ENCODE measurements at places on chromosomes 11 and 22. TPM values are rescaled to one million over a fixed set of nuclear protein-coding genes. Genes with fewer than 3 reads are reported as not detected.

DNA sequence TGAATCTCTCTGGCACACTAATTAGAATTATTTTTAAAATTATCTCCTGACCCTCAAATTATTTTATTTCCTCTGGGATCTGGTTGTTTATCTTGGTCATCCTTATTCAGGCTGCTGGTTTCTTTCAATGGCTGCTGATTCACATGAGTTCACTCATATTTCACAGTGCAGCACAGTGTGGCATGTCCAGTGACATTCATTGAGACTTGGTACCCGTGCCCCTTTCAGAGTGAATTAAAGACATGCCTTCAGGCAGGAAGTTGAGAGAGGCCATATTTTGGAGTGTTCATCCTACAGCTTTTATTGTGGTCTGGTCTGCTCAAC, 13.5 kb downstream of the DCPS start:
- H3K4me3 ChIP-seq, result no peak overlapping the region
- H3K27ac ChIP-seq, result peak overlapping the region; percentile 81
- H3K27me3 ChIP-seq, result no peaks in the 10 kb centered on the region
- DNase-seq, result no peak
- no peaks in the 10 kb centered on the region for H3K36me3 ChIP-seq

DNA sequence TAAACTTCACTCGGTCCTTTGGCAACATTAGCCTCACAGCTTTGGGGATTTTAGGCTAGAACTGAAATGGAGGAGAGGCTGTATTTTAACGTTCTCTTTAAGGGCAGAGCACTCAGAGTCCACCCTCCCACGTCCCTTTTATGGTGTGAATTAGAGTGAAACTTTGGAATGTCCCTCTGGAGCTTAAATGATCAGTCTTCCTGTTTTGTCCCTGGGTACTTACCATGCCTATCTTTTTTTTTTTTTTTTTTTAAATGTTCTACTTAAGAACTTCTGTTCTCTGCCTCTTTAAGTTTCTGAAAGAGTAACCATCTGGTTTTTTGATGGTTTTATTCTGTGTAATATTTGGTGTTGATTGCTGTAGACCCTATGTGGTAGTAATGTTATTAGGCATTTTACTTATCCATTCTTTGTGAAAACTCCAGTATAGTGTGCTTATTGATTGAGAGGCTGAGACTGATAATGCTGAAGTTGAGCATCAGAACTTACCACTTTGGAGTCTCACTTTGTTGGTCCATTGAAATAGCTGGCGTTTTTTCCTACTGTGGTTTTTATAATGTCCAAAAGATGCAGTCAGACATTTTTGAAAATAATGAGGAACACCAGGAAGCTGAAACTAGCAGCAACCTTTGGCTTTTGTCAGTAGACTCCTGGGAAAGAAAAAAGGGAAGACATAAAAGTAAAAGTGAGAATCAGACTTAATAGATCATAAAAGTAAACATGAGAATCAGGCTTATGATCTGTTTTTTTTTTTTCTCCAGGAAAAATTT, 11.6 kb downstream of the UVRAG start:
- DNase-seq, result no peak
- peaks cover 57% of the 10 kb centered on the region for H3K4me1 ChIP-seq
- H3K36me3 ChIP-seq, result no peaks in the 10 kb centered on the region
- no peak overlapping the region for H3K27ac ChIP-seq
- no peaks in the 10 kb centered on the region for H3K27me3 ChIP-seq
- H3K4me3 ChIP-seq, result no peak overlapping the region

DNA sequence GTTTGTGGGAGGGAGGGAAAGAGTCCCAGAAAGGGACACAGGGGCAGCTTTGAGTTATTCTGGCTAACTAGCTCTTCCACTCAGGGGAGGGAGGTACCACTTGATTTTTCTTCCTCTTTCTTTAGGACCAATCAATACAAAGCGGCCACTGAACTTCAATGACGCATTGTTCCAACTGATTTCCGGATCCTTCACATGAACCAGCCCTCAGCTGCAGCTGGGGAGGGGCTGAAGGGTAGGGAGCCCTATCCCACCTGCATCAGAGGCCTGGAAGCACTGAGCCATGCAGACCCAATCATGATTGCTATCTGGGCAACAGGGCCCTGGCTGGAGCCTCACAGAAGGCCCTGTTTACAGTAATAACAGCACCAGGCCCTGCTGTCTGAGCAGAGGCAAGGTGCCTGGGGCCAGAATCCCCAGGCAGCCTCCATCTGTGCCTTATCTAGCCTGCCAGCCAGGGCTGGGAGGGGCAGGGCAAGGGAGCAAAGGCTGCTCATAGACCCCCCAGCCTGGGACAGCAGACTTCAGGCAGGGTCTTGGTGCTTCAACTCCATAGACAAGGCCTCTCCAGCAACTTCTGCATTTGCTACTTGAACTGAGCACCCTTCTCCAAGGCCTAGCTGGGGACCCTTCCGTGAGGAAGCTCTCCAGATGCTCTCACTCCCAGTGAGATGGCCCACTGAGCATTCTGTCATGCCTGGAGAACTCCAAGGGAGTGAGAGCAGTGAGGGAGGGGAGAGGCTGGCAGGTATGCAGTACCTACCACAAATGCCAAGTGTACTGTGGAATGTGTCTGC, 22.5 kb downstream of the CLPB start:
- H3K27me3 ChIP-seq, result no peaks in the 10 kb centered on the region
- no peak overlapping the region for H3K4me3 ChIP-seq

SHISA8 gene
- total RNA-seq, result 15.1 TPM

TRIM51 gene
- not detected for total RNA-seq

DNA sequence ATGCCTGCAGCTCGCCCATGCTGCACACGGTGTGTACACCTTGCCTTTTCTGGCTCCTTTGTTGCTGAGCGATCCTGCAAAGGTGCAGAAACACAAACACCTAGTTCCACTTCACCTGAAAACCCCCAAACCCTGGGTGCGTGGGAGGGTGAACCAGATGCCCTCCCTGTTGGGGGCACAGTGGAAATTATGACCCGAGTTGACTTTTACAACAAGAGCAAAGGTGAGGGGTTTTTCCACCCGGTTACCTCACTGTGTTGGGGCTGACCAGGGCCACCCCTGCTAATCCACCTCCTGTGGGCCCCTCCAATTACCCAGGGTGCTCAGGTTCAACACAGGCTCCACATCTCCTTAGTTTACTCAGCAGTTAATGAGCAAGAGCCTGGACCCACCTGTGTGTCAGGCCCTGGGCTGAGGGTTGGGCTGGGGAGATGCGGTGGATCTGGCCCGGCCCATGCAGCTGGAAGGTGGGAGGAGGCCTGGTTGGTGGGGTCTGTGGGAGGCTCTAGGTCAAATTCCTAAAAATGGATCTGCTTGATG, 42.1 kb downstream of the LRRC32 start:
- no peaks in the 10 kb centered on the region for H3K36me3 ChIP-seq
- H3K27ac ChIP-seq, result no peak overlapping the region
- H3K27me3 ChIP-seq, result no peaks in the 10 kb centered on the region

GRCh38 chr11:5507933-5508305, 1.8 kb downstream of the UBQLN3 start:
- no peaks in the 10 kb centered on the region for H3K27me3 ChIP-seq
- no peak for DNase-seq
- no peaks in the 10 kb centered on the region for H3K36me3 ChIP-seq
- no peaks in the 10 kb centered on the region for H3K4me1 ChIP-seq

DNA sequence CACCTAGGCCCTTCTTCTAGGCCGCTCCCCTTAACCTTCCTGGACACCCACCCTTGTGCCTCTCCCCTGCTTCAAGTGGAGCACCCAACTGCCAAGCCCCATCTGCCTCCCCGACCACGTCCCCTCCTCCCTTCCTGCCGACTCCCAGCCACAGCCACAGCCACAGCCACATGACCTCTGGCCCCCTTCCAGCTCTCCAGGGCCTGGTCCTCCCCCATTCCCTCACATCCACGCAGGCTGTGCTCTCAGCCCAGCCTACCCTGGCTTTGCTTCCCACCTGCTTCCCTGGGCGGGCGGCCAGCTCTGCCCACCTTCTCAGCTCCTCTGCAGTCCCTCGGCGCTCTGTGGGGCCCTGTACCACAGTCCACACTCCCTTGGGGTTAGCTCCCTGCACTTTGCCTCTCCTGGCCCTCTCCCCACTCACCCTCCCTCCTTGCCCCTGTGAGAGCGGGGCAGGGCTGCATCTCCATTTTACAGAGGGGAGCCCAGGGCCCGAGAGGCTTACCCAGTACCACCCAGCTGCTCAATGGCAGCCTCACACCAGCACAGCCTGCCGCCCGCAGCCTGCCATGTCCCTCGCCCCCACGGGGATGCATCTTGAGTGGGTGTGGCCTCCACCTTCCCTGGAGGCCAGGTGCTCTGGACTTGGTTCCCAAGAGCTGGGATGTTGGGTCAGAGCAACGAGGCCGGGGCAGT, 20.3 kb downstream of the PARVG start:
- no peak for DNase-seq
- no peaks in the 10 kb centered on the region for H3K36me3 ChIP-seq

DNA sequence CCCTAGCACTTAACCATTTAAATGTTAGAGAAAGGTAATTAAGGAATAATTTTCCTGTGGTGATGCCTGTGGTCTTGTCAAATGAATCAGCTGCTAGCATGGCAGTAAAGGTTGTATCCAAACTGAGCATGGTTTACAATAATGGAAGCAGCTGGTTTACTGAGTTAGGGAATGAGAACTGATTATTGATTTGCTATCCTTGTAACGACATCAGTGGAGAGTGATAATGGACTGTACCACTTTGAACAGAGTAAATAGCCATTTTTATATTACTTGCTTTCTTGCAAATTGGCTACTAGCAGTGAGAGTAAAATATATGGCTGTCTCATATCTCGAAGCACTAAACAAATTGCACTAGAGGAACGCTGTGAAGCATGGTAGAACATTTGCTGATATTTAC, 589.0 kb upstream of the ANO5 start:
- H3K4me1 ChIP-seq, result no peaks in the 10 kb centered on the region
- no peak overlapping the region for H3K4me3 ChIP-seq
- no peak overlapping the region for H3K27ac ChIP-seq
- no peak for DNase-seq
- no peaks in the 10 kb centered on the region for H3K27me3 ChIP-seq

GRCh38 chr11:12537778-12538401, 136.3 kb upstream of the TEAD1 start:
- H3K4me1 ChIP-seq, result peaks cover 7% of the 10 kb centered on the region
- peak; percentile 48 for DNase-seq
- H3K27me3 ChIP-seq, result no peaks in the 10 kb centered on the region
- H3K4me3 ChIP-seq, result no peak overlapping the region
- H3K36me3 ChIP-seq, result no peaks in the 10 kb centered on the region

DNA sequence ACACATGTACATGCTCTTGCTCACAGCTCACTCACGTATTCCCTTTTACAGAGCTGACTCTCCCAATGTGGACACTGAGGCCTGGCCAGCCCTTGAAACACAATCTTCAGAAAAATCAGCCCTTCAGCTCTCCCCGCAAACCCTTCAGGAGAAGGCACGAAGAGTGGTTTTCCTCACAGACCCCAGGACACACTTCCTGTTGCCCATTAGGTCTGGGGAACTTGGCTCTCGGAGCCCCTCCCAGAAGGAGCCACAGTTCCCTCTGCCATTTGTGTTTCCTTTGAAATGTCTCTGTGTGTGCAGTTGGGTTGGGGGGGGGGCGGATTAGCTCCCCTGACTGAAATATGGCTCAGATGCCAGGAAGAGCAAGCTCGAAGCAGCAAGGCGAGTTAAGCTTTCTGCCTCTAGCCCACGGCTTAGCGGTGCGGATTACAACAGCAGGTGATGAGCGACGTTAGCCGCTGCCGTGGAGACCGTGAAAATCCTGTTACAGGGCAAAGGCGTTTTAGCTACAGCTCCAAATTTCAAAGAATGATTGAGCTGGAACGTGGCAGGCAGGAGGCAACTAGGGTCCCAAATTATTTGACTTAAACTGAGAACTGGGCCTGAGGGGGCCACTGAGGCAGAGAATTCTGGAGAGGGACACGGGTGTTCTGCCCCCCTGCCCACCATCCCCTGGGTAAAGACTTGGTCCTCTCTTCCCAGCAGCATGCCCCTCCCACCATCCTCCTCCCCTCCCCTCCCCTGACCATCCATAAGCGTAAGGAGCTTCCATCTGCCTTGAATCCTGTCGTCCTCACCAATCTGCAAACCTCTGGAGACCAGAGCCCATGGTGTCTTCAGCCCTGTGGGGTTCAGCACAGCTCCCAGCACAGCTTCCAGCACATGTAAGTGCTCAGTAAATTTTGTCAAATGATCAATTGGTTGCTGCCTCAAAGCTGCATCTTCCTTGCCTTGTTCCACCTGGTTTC, 598.6 kb downstream of the BUD13 start:
- H3K27me3 ChIP-seq, result no peaks in the 10 kb centered on the region
- DNase-seq, result no peak
- H3K36me3 ChIP-seq, result no peaks in the 10 kb centered on the region

DNA sequence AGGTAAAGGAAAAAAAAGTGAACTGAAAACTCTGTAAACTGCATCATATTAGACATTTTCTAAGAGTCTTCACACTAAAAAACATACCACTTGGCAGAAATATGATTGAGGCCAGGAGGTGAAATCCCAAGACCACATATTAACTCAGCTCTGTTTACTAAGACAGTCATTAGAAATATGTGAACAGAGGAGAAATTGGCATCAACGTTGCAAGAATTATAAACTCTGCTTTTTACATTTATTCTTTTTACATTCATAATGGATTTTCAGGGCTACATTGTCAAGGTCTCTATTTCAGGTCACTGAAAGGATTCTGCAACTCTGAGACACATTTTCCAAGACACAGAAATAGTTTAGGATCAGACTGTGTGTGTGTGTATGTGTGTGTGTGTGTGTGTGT, 1364.0 kb downstream of the LRRC4C start:
- no peak for DNase-seq
- H3K4me3 ChIP-seq, result no peak overlapping the region
- H3K27ac ChIP-seq, result no peak overlapping the region

GRM5 gene
- not detected for total RNA-seq

GRCh38 chr22:34308101-34308500, 387.8 kb upstream of the LARGE1 start:
- DNase-seq, result no peak
- no peaks in the 10 kb centered on the region for H3K27me3 ChIP-seq
- H3K36me3 ChIP-seq, result no peaks in the 10 kb centered on the region
- H3K4me1 ChIP-seq, result no peaks in the 10 kb centered on the region
- no peak overlapping the region for H3K4me3 ChIP-seq

GRCh38 chr11:60788401-60789125, 3.4 kb downstream of the MS4A10 start:
- no peaks in the 10 kb centered on the region for H3K27me3 ChIP-seq
- no peaks in the 10 kb centered on the region for H3K4me1 ChIP-seq
- H3K4me3 ChIP-seq, result no peak overlapping the region
- no peak for DNase-seq

PIWIL4 gene
- 0.84 TPM for total RNA-seq

Measured in adrenal gland (tissue), 19 donors.